ENCODE measurements at places on chromosomes 2 and 18.

DNA sequence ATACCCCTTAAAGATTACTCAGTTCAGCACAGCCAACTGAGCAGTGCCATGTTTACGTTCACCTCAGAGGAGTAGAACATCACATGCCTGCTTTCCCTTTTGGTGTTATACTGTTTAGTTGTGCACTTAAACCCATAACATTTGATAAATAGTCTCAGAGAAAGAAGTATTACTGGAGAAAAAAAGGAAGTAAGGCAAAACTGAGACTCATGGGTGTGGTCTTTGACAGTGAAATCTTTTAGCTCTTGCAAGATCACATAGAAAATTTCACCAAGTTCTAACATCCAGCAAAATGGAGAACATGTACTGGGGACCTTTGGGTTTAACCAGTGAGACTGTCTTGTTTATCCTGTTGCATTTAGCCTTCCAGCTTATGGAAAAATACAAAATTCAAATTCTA lies 5.6 kb downstream of the TANK start:
- no peak for DNase-seq

- no peak for DNase-seq
Observed at GRCh38 chr2:236179236-236180075, 11.3 kb upstream of the GBX2 start.

GRCh38 chr18:52894801-52895200 lies 554.8 kb downstream of the DCC start:
- DNase-seq: no peak

DNA sequence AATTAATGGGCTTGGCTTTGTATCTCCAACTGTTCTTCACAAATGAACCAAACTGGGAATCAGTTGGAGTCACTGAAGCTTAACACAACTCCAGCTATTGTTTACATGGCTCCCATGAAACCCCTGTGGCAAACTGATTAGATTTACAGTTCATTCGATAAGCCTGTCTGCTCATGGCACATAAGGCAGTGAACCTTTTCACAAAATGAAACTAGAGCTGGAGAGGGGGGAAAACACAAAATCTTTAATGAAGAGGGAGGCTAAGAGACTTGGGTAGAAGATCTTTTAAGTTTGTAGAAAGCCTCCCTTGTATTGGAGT lies 11.6 kb upstream of the ITGA6 start:
- DNase-seq: no peak

GRCh38 chr2:178882666-178883440 lies 75.6 kb upstream of the TTN start:
- no peak for DNase-seq

DNA sequence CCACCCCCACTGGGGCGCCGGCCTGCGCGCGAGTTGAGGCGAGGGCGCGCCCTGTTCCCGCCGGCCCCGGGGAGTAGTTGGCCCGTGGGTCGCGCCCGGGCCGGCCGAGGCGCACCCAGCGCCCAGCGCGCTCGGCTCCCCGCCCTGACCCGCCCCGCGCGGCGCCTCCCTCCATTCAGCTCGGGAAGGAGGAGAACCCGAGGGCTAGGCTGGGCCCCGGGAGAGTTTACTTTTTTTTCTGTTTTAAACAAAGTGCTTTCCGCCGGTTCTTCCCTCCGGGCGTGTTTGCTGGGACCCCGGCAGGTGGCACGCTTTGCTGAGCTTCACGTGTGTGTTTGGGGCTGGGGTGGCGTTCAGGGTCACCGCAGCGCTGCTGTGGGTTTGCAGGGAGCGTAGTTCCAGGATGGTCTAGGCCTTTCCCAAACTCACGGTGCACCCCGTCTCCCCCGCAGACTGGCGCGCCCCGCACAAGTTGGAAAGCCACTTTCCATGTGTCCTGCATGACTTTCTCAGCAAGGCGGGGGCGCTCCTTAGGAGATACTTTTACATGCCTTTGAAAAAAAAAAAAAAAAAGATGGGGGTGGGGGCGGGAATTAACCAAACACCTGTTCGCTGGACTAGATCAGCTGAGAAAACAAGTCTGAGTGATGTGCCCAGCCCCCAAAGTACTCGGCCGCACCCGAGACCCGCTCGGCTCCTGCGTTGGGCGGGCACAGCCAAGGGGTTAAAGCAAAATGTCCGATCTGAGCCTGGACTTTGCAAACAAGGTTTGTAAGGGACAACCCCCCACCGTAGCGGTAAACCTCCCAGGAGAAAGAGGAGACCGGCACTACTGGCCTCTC lies 825 bp downstream of the ITGA6 start:
- no peak for DNase-seq

DNA sequence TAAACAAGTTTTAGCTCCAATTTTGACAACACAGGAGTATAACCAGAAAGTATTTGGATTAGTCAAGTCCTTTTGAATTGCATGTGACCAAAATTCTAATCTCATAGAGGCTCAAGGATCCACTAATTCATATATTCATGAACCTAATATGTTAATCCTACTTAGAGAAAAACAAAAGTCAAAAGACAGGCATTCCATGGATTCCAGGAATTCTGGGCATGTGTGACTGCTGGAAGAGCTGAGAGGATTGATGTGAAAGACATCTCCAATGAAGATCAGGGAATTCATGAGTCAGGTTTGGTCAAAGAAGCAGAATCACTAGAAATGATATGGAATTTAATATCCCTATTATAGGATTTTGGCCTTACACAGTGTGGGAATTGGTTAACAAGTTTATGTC lies 1494.6 kb upstream of the DDX18 start:
- DNase-seq: no peak

DNA sequence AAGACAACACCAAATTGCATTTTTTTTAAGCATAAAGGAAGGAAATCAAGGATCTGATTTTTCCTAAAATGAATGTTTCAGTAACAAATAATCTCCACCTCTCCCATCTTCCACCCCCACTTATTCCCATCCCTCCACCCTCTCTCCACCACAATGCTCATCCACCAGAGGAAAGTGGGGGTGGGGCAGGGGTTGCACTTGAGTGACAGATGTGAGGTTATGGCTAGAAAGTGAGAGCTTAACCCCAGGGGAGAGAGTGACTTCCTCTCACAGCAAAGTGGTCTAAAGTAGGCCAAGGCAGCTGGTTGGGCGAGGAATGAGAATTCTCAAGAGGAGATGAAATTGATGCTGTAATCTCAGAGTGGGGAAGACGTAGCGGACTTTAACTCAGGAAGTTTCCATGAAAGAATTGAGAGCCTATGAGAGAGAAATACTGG lies 104.7 kb downstream of the HNRNPLL start:
- DNase-seq: no peak

GRCh38 chr18:72091369-72091768 lies 452.8 kb downstream of the CBLN2 start:
- no peak for DNase-seq

DNA sequence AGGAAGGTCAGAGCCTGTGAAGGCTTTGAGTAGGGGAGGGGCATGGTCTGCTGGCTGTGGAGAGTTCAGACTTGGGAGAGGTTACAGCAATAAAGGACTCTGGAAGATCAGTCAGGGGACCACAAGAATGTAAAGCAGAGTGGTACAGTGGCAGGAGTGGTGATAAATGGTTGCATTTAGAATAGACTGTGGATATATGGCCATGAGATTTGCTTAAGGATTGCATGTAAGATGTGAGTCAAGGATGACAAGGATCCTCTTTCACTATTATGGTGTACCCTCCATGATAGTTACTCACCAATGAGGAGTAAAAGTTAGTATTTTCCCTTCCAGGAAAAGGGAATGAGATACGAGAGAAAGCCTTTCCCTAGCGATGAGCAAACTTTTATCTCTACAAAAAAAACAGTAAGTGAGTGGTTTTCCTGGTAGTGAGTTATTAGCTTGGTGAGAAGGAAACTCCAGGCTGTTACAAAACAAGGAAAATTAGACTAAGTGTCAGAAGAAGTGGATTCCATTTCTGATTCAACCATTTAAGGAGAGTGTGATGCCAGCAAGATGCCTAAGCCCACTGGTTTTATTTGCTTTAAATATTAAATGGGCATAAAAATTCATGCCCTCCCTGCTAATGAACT lies 818.0 kb upstream of the ACVR2A start:
- DNase-seq: no peak

DNA sequence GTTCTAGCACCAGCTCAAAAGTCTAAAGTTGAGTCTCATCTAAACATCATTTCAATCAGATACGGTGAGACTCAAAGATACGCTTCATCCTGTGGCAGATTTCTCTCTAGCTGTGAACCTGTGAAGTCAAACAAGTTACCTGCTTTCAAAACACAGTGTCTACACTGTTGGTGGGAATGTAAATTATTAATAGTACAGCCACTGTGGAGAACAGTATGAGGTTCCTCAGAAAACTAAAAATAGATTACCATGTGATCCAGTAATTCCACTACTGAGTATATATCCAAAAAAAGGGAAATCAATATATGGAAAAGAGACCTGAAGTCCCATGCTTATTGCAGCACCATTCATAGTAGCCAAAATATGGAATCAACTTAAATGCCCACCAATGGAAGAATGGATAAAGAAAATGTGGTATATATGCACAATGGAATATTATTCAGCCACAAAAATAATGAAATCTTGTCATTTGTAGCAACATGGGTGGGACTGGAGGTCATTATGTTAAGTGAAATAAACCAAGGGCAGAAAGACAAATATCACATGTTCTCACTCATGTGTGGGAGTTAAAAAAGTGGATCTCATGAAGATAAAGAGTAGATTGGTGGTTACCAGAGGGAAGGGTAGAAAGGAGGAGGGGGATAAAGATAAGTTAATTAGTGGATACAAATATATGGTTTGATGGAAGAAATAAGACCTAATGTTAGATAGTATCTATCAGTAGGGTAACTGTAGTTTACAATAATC lies 11.7 kb downstream of the UBR3 start:
- DNase-seq: no peak

DNA sequence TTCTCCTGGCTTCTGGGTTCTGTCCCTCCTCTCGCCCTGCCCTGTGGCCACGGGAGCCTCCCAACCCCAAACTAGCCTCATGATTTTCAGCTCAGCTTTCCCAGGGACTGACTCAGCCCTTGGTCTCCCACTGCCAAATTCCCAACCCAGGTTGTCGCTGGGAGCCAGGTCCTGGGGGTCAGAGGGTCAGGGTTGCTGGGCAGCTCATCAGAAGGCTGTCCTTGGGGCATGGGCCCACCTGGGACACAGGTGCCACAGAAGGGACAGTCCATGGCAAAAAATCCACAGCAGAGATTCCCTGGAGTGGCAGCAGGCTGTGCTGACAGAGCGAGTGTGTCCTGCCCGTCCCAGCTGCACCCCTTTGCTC lies 180.4 kb downstream of the TWIST2 start:
- DNase-seq: no peak

GRCh38 chr2:40394597-40394996 lies 57.3 kb downstream of the SLC8A1 start:
- no peak for DNase-seq

GRCh38 chr18:78876868-78877267 lies 102.8 kb upstream of the SALL3 start:
- DNase-seq: no peak

GRCh38 chr2:59093571-59093970 lies 852.4 kb upstream of the FANCL start:
- no peak for DNase-seq

DNA sequence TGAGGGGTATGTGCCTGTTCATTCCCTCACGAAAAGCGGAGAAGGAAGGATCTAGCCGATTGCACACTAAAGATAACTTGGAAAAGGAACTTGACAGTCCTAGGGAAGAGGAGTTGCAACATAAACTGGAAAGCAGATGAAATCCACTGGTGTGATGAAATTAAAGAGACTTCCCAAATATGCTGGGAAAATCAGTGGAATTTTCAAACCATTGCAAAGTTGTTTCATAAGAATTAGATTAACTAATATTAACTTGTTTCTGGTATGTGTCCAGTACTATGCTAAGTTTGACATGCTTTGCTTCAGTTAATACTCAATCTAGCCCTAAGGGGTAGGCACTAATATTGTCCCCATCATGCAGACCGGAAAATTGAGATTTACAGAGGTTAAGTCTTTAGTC lies 222.7 kb downstream of the IKZF2 start:
- no peak for DNase-seq

DNA sequence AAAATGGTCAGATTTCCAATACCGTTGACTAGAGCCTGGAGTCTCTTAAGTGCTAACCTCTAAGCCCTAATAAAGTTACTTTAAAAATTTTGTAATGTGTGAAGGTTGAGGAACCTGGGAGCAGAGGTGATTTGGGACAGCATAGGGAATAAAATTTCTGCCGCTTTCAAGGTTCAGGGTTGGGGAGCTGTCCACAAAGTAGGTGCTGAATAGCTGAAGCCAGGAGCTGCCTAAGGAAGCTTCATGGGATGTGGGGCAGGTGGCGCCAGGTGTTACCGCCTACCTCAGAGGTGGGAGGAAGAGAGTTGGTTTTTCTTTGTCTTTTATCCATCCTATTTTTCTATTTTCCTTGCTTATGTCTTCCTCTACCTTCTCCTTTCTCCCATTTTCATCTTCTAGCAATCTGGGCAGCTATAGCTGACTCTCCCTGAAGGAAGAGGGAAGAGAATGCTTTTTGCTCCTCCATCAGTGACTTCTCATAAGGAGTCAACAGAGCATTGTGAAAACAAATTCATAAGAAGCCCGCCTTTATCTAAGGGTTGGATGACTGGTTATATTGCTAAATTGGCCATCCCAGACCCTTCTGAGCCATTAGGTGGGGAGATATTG lies 178.7 kb downstream of the CLIP4 start:
- DNase-seq: no peak

GRCh38 chr2:165277295-165277694 lies 38.1 kb downstream of the SCN2A start:
- DNase-seq: no peak

GRCh38 chr2:194545978-194546377 lies 1111.0 kb upstream of the SLC39A10 start:
- no peak for DNase-seq

DNA sequence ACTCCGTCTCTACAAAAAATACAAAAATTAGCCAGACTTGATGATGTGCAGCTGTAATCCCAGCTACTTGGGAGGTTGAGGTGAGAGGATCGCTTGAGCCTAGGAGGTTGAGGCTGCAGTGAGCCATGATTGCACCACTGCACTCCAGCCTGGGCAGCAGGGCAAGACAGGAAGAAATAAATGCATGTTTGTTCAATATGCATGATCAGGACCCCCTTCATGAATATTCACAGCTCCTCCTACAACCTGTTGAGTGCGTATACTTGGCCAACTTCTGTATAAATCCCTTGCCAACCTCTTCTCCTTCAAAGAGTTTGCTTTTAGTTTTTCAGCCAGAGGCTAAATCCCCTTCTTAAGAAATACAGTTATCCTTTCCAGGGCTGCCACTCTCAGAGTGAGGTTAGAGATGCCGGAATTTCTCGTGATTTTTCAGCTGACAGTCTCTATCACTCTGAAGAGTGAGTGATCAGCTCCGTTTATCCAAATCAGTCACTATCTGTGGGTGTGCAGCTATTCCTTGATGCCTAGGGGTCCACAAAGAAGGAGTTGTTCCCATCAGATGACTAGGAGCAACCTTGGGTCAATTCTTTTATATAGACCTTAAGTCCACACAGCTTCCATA lies 39.2 kb downstream of the FAM161A start:
- no peak for DNase-seq

GRCh38 chr2:120020554-120020953 lies 7.7 kb downstream of the EPB41L5 start:
- DNase-seq: no peak

- DNase-seq: no peak
Observed at GRCh38 chr2:175318542-175318941, 137.0 kb upstream of the ATP5MC3 start.

GRCh38 chr2:123732563-123732962 lies 292.5 kb upstream of the CNTNAP5 start:
- DNase-seq: no peak

- no peak for DNase-seq
Observed at GRCh38 chr2:47778698-47779425, 4.1 kb upstream of the MSH6 start.

GRCh38 chr2:241339839-241340630 lies 16.1 kb upstream of the FARP2 start:
- DNase-seq: no peak
